ENCODE measurements at places on chromosomes 11 and 22.

DNA sequence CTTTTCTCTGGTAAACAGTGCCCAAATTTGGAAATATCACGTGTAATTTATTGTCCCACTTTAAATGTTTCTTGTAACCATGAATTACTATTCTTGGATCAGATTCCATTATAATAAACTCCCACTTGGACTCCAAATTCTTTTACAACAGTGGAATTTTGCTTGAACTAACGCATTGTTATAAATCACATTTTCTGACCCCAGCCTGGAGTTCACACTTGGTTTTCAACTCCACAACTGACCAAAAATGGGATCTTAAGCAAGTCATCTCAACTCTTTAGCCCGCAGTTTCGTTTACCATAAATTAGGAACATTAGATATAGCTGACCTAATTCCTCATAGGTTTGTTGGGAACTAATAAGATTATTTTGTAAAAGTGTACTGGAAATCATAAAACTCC, 336.8 kb upstream of the NCAM1 start:
- DNase-seq = no peak

DNA sequence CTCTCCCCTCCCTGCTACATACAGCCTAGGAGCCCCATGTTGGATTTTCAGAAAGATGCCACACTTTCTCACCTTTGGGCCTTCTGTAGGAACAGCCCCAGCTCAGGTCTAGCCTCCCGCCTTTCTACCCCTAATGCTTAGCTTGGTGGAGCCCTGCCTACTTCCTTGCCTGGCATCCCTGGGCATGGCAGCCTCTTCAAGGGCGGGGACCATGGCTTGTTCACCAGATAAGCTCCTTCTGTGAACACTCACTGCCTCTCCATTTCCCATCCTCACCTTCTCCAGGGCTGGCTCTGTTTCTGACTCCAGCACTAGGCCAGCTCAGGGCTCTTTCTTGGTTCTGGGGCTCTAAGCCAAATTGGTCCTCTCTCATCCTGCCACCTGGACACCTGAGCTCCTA, 1.4 kb downstream of the SEPTIN3 start:
- DNase-seq = no peak

DNA sequence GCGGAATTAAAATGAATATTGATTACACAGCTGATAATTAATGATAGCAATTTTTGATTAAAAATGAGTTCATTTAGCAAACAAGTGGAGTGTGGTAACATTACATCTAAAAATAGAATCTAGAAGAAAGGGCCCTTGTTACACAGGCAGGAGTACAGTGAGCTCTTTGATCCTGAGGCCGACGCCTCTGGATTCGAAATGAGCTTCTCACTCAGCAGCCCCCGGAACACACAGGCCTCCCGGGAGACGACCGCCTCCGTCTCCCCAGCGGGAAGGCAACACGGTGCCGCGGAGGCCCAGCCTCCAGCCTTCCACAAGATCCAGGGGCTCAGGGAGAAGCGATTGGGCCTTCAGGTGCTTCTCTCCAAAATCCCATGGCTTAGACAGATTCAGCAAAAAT, 379.1 kb downstream of the BRD1 start:
- no peak for DNase-seq

- DNase-seq = no peak
Measured at GRCh38 chr11:105907319-105907718, 114.7 kb downstream of the MSANTD4 start.

DNA sequence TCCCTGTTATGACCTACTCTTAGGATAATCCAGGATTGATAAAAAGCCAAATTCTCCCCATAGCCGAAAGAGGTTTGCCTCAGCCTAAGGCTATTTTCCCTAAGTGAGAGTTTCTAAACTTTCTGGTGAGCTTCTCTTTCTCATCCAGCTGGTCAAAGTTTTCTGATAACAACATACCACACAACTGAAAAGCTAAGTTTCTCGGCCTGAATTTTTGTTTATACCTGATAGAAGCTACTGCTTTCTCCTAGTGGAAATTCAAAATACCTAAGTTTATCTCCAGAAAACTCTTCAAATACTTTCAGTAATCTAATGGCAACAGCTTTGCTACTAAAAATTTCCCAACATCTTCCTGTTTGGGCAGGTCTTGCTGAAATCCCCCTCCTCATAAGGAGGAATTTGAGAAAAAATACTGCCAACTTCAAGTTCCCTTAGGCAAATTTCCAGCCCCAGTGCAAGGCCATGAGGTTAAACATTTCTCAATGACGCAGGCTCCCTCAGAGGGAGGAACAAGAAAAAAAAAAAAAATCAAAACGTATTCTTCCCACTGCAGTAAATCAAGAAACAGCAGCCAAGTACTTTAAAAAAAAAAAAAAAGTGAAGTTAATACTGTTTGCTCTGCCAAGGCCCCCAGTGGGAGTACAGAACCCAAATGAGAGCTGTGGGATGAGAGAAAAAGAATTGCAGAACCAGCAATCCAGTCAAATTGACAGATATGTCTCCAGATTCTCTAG, 127.0 kb downstream of the MRTFA start:
- DNase-seq = no peak

DNA sequence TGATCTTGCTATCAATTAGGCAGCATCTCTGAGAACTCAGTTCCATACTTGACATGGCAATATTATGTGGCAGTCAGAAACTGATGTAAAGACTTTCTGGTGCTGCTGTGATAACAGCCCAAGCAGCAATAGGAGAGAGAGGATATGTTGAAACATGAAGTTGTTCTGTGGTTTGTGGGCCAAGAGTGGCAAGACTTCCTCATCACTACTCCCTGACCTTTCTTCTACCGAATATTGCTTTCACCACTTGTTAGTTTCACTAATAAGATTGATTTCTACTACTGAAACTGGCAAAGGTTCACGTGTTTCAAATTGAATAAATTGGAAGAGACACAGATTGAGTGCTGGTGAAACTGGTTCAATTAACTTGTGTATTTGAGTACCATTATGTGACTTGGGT, 852.6 kb upstream of the RAG2 start:
- no peak for DNase-seq

GRCh38 chr22:20807315-20807752, 33.4 kb downstream of the SERPIND1 start:
- no peak for DNase-seq

DNA sequence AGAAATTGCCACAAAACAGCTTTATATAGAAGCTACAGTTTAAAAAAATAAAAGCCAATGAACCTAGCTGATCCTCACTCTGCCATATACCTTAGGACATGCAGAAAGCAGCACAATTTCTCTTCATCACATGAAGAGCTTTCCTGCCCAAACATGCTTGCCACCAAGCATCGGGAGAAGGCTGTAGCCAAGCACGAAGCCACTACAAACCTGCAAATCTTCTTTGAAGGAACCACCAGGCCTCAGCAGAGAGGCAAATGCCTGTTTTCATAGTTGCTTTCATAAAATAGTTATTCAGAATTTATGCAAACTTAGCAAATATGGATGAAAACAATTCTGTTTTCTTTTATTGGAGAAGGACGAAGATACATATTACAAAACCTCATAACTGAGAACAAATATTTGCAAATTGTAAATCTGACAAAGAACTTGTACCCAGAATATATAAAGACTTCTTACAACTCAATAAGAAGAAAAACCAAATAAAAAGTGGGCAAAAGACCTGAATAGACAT, 100.3 kb downstream of the RBFOX2 start:
- DNase-seq = no peak

DNA sequence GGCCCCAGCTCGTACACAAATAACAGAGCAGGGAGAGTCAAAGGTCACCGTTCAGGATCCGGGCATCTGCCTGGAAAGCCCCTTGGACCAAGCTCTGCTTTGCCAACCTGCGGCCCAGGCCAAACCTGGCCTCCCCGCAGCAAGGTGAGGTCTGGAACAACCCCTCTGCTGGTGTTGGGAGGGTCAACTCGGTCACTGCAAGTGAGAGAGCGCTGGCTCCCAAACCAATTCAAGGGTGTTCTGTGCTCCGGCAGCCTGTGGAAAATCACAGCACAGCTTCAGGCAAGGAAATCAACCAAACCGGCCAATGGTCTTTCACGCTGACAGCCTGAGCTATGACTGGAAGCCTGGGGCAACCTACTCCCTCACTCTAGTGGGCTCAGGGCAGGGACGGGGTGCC, 63.4 kb downstream of the MYH9 start:
- DNase-seq = no peak

DNA sequence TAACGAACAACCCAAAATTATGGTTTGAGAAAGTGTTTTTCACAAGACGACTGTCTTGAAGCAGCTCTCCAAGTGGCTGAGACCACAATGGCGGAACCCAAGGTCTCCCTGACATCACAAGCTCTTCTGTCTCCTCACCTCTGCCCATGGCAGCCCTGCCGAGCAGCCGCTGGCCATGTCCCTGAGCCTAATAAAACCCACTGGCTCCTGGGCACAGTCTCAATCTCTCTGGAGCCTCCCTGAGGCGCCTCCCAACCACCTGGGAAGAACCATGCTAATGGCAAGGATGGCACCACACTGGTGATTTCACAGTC, 50.0 kb downstream of the CLTCL1 start:
- no peak for DNase-seq

Data from stimulated activated CD4-positive, alpha-beta T cell treated with anti-CD3 and anti-CD28 coated beads, Interleukin-2, amount 100 ng/mL, for 4 hours (primary cell).